ENCODE measurements at places on chromosomes 6 and 20.

DNA sequence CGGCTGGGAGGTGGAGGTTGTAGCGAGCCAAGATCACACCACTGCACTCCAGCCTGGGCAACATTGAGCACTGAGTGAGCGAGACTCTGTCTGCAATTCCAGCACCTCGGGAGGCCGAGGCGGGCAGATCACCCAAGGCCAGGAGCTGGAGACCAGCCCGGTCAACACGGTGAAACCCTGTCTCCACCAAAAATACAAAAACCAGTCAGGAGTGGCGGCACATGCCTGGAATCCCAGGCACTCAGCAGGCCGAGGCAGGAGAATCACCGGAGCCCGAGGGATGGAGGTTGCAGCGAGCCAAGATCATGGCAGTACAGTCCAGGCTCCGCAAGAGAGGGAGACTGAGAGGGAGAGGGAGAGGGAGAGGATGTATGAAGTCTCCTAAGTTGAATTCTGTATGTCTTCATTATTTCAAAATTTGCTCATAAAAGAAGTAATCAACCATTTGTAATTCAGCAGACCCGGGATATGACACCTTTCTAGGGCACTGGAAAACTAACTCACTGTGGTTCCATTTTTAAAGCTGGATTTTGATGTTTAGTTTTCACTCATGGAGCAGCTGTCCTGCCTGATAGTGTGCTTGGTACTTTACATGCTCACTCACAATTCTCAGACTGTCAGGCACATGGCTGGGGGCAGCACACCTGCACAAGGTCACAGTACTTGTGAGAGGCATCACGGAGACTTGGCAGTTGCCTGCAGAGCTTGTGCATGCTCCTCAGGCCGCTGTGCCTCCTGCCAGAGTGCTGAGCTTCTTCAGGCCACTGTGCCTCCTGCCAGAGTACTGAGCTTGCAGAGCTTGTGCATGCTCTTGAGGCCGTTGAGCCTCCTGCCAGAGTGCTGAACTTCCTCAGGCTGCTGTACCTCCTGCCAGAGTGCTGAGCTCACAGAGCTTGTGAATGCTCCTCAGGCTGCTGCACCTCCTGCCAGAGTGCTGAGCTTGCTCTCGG, 106.2 kb downstream of the ERMARD start:
- DNase-seq, result no peak

DNA sequence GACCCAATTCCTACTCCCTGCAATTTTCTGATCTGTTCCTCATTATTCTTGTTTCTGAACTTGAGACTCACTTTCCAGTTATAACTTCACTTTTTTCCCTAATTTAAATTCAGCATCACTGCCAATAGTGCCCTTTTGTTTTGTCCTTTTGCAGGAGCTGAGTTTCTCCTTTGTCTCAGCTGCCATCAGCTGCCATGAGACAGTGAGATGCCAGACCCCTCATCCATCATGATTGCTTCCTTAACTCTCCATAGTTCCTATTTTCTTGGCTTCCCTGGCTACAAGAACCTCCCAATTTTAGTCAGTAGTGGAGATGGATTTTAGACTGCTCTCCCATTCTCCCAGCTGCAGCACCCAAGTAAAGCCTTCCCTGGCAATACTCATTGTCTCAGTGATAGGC, 518.1 kb downstream of the HDGFL1 start:
- no peak for DNase-seq

DNA sequence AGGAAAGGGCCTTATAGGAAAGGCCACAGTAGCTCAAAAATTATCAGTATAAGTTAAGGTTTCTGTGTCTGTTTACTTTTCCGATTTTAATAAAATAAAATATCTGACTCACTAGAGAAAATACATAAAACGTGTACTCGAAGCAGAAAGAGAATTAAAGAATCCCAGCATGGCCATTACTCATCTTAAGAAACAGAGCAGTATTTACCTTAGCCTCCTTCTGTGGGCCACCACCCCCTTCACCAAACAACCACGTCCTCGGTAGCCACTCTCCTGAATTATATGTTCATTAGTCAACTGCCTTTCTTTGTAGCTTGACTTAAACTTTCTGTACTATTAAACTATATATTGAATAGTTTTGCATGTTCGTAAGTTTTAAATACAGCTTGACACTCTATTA, 72.2 kb upstream of the SPTLC3 start:
- DNase-seq, result no peak

- no peak for DNase-seq
Measured at GRCh38 chr6:118764766-118765165, 113.4 kb upstream of the CEP85L start.

GRCh38 chr6:1616701-1617463, 7.2 kb downstream of the FOXC1 start:
- DNase-seq, result no peak

- DNase-seq, result no peak
Measured at GRCh38 chr6:46054516-46054915, 38.9 kb upstream of the CLIC5 start.

GRCh38 chr6:124958759-124959354, 3.4 kb upstream of the RNF217 start:
- no peak for DNase-seq

DNA sequence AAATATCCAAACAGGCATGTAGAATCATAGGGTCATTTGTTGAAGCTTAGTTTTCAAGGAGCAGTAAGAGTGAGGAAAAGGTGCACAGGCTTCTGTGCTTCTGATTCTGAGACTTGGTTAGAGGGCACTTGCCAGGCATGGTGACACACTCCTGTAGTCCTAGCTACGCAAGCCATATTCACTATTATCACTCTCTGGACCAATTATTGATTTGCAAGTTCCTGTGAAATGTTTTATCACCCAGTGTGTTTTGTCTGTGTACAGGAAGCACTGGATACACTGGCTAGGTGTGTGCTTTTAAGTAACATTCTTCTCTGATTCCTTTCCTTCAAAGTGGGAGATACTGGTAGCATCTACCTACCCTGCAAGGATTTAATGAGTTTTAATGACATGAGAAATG, 76.3 kb downstream of the JARID2 start:
- DNase-seq, result no peak

DNA sequence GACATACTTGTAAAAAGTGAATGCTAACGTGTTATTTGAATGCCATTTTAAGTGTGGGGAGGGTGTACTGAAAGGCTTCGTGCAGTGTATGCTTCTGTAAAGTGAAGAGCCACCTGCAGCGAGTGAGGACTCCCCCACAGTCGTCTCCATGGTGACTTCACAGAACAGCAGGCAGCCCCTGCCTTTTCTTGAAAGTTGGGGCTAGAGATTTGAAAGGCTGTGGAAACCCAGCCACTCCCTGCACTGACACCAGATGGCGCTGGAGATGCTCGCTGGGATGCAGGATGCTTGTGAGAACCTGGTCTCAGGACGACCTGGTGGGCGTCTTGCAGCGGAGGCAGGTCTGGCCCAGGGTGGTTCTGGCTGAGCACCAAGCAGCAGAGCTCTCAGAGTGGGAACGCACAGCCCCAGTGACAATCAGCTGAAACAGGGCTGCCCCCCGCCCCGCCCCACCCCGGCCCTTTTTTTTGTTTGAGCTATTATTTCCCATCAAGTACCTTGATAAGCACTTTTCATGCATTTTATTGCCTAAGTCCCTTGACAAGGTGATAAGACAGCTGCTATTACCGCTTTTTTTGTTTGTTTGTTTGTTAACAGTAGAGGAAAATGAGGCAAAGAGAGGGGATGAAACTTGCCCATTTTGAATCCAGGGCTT, 150.3 kb downstream of the SYCP2 start:
- DNase-seq, result no peak

- DNase-seq, result no peak
Measured at GRCh38 chr6:110597761-110598160, 121.3 kb upstream of the SLC22A16 start.

DNA sequence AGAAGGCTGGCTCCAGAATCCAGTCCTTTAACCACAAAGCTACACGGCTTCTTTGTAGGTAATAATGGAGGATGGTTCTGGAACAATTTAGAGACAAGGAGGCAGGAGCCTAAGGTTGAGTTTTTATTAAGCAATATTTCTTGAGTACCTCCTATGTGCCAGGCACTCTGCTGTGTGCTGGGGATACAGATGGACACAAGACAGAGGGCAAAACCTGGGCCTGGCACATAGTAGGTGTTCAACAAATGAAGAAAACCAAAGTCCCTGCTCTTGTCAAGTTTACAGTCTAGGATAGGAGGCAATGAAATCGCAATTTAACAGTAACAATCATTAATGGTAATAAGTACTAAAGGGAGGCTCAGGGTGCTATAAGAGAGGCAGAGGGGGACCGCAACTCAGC, 17.4 kb downstream of the CCM2L start:
- DNase-seq, result no peak

DNA sequence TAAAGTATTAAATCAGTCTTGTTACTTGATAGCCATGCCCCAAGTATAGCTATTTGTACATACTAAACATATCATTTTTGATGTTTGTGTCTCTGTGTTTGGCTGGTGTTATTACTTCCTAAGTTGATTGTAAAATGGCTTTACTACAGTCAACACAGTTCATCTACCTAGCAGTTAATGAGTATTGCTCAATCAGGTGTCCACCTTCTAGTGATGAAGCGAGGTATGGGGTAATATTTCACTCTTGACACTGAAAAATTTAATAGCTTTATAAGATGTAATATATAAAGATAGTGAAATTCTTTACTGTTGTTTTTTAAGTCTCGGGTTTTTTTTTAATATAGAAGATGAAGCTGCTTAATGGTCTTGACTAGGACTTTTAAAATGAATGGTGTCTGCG, 18.9 kb downstream of the TMEM14A start:
- no peak for DNase-seq

GRCh38 chr20:51391926-51392325, 150.6 kb downstream of the NFATC2 start:
- no peak for DNase-seq

DNA sequence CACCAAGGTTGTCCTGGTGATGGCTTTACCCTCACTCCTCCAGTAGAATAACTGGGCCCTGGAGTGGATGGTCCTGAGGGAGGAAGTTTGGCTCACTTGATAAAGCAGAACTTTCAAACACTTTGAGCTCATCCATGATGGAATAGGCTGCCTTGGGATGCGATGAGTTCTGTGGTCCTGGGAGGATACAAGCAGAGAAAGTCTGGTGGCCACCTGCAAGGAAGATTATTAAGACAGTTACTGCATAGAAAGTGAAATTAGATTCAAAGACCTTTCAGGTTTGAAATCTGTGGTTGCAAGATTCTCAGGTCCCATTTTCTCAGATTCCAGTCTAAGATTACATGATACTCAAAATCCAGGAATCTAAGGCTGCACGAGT, 19.9 kb upstream of the CCN5 start:
- DNase-seq, result no peak

DNA sequence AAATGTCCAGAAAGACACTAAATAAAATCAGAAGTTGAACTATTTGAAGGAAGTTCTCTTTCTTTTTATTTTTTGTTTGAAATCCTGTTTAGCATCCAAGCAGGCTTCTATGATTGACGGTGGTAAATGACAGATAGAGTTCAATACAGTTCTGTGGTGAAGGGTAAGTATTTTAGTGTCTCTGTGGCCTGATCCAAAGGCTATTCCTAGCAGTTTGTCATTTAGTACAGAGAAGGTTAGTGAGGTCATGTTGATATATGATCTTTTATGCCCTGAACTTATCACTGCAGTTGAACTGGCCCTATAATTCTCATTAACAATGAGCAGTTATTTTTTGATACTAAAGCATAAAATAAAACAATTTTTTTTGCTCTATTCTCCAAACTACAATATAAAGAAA, 144.7 kb upstream of the HDAC2 start:
- DNase-seq, result no peak

- no peak for DNase-seq
Measured at GRCh38 chr6:112752791-112753190, 405.7 kb downstream of the RFPL4B start.

GRCh38 chr6:166009385-166010031, 158.1 kb downstream of the TBXT start:
- no peak for DNase-seq

DNA sequence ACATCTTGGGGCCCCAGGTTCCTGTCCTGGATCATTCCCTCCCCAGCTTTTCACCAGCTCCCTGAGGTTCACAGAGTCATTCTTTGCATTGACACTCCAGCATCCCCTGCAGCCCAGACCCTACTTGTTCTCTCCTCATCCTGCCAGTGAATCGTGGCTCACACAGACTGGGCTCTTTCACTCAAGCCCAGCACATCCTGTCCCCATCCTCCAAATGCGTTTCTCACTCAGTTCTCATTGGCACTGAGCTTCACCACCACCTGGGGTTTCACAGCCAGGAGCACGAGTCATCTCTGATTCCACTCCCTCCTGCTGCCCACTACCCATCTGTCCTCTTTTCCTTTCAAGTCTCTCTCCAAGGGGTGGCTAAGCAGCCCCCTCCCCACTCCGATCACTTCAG, 85.4 kb upstream of the NNAT start:
- no peak for DNase-seq

- DNase-seq, result no peak
Measured at GRCh38 chr6:73637404-73637803, 16.4 kb downstream of the SLC17A5 start.

Data from T-helper 9 cell (primary cell).